Neural crest cell (in vitro differentiated cells): ENCODE measurements at places on chromosomes 5 and 9.

GRCh38 chr5:59103303-59103702 is 520.4 kb downstream of the RAB3C start:
- no peak overlapping the region for H3K27ac ChIP-seq
- no peak for DNase-seq
- peaks cover 11% of the 10 kb centered on the region for H3K4me1 ChIP-seq
- H3K36me3 ChIP-seq: no peaks in the 10 kb centered on the region

DNA sequence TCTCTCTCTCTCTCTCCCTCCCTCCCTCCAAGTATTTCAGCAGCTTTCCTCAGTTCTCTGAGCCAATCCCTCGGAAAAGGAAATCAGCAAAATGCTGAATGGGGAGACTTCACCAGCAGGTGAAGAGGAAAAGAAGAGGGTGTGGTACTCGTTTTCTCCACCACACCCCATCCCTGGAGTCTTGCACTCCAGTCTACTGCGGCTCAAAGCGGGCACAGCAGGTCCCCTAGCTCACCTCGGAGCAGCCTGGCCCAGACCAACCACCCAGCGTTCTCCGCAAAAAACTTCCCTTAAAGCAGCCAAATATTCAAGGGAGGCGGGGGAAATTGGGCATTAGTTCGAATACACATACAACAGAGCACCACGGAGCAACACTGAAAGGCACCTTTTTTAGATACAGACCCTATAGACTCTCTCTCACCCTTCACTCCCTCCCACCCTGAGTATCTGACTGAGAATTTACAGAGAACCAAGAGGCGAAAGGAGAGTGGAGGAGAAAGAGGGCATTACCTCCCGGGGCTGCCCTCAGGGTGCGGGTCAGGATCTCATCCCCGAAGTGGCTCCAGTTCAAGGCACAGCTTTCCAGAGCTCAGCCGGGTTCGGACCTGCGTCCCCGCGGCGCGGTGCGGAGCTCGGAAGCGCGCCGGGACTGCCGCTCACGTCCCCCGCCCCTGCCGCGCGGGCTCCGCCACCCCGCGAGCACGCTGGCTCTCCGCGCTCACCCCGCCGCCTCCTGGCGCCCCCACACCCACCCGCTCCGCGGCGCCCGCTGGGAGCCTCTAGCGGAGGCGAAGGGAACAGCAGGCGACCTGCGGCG is 1638.5 kb upstream of the C9orf72 start:
- H3K36me3 ChIP-seq: no peaks in the 10 kb centered on the region
- no peak overlapping the region for H3K27ac ChIP-seq
- H3K4me1 ChIP-seq: peaks cover 37% of the 10 kb centered on the region
- H3K27me3 ChIP-seq: peaks cover 72% of the 10 kb centered on the region
- DNase-seq: peak; percentile 64
- H3K4me3 ChIP-seq: peak overlapping the region; percentile 88

GRCh38 chr5:135392256-135392655 is 6.8 kb downstream of the MACROH2A1 start:
- no peaks in the 10 kb centered on the region for H3K27me3 ChIP-seq
- H3K27ac ChIP-seq: peak overlapping the region; percentile 32
- H3K4me1 ChIP-seq: peaks cover 41% of the 10 kb centered on the region
- H3K4me3 ChIP-seq: no peak overlapping the region
- no peak for DNase-seq

DNA sequence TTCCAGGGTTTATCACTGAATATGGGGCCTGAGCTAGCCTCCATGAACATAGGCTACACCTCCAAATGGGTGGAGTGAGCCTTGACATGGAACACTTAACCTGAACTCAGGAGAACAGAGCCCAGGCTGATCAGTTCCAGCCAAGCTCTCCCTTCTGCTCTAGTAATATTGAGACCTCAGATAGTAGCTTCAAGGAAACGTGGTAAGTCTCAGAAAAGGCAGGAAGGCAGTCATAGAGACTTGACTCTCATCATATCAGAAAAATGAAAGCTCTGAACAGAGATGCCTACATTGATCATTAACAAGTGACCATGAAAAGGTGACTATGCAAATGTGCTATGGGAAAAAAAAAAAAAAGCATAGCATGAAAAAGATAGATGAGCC is 40.5 kb upstream of the MYO10 start:
- no peak overlapping the region for H3K4me3 ChIP-seq
- no peaks in the 10 kb centered on the region for H3K27me3 ChIP-seq
- no peaks in the 10 kb centered on the region for H3K36me3 ChIP-seq

DNA sequence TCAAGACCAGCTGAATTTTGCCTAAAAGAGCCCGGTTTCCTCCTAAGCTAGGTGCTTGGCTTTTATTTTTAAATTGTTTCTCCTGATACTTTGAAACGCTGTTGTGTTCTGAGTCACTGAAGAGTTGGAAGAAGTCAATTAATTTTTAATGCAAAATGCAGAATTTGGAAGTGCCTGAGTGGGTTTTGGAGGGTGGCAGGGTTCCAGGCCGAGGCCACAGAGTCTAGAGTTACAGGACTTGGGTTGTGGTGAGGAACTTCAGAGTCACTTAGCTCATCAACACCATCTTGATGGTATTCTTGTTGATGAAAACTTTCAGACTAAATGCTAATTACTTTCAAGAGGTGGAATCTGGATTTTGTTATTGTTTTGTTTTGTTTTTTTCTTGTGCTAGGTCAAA is 130.6 kb downstream of the PDZD2 start:
- H3K4me3 ChIP-seq: no peak overlapping the region
- peaks cover 8% of the 10 kb centered on the region for H3K4me1 ChIP-seq
- no peak overlapping the region for H3K27ac ChIP-seq
- no peaks in the 10 kb centered on the region for H3K36me3 ChIP-seq

GRCh38 chr5:86175224-86175623 is 442.5 kb upstream of the COX7C start:
- no peaks in the 10 kb centered on the region for H3K4me1 ChIP-seq
- peak overlapping the region; percentile 67 for H3K27ac ChIP-seq

DNA sequence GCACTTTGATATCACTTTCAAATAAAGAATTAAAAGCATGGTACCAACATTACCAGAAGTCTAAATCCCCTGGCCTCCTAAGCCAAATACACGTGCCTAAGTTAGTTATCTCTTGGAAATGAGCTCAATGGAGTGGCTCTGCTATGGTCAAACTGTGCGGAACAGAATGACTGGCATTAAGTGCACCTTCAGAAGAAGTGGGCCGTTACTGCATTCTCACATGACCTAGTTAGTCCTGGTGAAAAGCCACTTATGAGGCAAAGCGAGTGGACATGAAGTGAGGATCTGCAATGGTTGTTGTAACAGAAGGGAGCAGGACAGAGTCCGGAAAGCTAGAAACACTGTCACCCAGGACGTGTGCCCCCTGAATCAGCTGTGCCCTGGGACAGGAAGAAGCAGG is 633.1 kb downstream of the IRX1 start:
- H3K4me3 ChIP-seq: no peak overlapping the region
- DNase-seq: no peak
- H3K27me3 ChIP-seq: no peaks in the 10 kb centered on the region
- no peak overlapping the region for H3K27ac ChIP-seq
- peaks cover 2% of the 10 kb centered on the region for H3K36me3 ChIP-seq

DNA sequence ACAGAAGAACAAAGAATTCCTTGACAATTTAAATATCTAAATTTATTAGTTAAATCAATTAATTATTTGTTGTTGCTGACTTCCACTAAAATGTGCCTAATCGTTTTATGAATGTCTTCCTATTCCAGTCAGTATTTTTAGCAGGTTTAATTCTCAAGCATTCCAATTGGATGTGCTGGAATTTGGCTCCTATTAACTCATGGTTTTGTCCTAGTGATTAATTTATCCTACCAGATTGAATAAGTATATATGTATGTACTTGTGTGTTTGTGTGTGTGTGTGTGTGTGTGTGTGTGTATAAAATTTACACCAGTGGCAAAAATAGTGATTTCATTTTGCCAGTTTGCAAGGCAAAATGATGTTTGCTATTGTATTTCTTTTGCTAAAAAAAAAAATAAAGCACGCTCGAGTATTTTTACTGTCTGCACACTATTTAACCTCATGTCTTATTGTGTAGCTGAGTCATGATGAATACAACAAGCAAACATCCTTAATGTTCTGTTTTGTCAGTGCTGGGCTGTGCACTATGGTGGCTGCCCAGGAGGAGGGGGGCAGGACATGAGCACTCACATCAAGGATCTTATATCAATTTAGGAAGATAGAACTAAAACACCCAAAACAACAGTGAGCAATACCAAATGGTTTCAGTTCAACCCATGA is 375.5 kb downstream of the PDE4D start:
- H3K27ac ChIP-seq: no peak overlapping the region
- no peaks in the 10 kb centered on the region for H3K4me1 ChIP-seq
- no peak for DNase-seq
- H3K36me3 ChIP-seq: no peaks in the 10 kb centered on the region
- no peaks in the 10 kb centered on the region for H3K27me3 ChIP-seq

- H3K36me3 ChIP-seq: no peaks in the 10 kb centered on the region
- H3K27ac ChIP-seq: no peak overlapping the region
- DNase-seq: no peak
- H3K27me3 ChIP-seq: no peaks in the 10 kb centered on the region
- H3K4me1 ChIP-seq: no peaks in the 10 kb centered on the region
Observed at GRCh38 chr9:25517701-25518100, 160.5 kb downstream of the TUSC1 start.

DNA sequence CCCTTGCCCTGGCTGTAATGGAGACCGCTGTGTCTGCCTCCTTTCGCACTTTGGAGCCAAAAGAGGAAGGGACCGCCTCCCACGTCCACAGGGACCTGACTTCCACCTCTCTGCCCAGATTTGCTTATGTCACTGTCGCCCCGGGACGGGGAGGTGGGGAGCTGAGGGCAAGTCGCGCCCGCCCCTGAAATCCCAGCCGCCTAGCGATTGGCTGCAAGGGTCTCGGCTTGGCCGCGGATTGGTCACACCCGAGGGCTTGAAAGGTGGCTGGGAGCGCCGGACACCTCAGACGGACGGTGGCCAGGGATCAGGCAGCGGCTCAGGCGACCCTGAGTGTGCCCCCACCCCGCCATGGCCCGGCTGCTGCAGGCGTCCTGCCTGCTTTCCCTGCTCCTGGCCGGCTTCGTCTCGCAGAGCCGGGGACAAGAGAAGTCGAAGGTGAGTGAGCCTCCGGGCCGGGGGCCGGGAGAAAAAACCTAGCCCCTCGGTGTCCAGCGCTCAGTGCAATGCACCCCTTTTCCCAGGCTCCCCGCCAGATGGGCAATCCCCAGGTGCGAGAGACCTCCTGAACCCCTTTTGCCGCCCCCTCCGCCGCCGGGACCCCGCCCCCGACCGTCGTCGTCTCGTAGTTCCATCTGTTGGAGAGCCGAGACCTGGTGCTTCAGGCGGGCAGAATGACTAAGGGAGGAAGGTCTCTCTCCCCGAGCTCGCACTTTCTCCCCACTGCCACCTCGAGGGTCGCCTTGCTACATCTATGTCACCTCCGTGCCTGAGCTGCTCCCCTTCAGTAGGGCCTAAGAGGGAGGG is at the start of gene GPX3:
GPX3 (plus strand) TSS at position 288 of the 807 bp plus-strand sequence; CDS start at position 352, 64 bp downstream.
- peaks cover 3% of the 10 kb centered on the region for H3K36me3 ChIP-seq
- peaks cover 10% of the 10 kb centered on the region for H3K4me1 ChIP-seq
- H3K4me3 ChIP-seq: peak within 1 kb of the TSS; percentile 81
- peaks cover 11% of the 10 kb centered on the region for H3K27me3 ChIP-seq

GRCh38 chr5:118314931-118315330 is 673.4 kb downstream of the DTWD2 start:
- H3K4me3 ChIP-seq: no peak overlapping the region
- no peaks in the 10 kb centered on the region for H3K36me3 ChIP-seq
- no peak for DNase-seq

DNA sequence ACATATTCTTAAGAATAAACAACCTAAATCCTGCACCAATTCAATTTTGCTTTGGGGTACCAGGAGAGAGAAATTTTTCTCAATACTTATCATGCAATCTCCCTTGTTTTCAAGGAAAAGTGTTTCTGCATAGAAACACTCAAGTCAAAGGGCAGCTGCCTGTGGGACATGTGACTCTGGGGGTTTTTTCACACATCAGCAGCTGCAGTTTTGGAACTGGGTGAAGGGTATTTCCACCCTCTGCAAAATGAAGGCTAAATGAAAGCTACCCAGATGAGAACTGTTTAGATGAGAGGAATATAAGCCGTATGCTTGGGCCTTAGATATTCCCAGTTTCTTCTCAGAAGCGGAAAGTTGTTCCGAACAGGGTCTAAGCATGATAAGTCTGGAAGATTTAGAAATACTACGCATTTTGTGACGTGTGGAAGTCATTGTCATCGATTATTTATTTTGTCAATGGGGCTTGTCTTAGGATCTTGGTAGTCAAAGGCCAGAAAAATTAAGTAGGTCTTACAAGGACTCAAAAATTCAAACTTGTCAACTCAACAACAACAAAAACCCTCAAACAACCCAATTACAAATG is 64.3 kb upstream of the BOD1 start:
- DNase-seq: no peak
- peaks cover 3% of the 10 kb centered on the region for H3K36me3 ChIP-seq
- no peak overlapping the region for H3K4me3 ChIP-seq
- no peak overlapping the region for H3K27ac ChIP-seq

- DNase-seq: no peak
- H3K36me3 ChIP-seq: no peaks in the 10 kb centered on the region
- no peak overlapping the region for H3K27ac ChIP-seq
- H3K27me3 ChIP-seq: no peaks in the 10 kb centered on the region
Observed at GRCh38 chr9:3036333-3036700, 192.4 kb upstream of the PUM3 start.

- peaks cover 4% of the 10 kb centered on the region for H3K4me1 ChIP-seq
- no peak overlapping the region for H3K27ac ChIP-seq
- peaks cover 31% of the 10 kb centered on the region for H3K27me3 ChIP-seq
- no peaks in the 10 kb centered on the region for H3K36me3 ChIP-seq
- H3K4me3 ChIP-seq: no peak overlapping the region
Observed at GRCh38 chr9:120107138-120107537, 472.8 kb downstream of the CDK5RAP2 start.

DNA sequence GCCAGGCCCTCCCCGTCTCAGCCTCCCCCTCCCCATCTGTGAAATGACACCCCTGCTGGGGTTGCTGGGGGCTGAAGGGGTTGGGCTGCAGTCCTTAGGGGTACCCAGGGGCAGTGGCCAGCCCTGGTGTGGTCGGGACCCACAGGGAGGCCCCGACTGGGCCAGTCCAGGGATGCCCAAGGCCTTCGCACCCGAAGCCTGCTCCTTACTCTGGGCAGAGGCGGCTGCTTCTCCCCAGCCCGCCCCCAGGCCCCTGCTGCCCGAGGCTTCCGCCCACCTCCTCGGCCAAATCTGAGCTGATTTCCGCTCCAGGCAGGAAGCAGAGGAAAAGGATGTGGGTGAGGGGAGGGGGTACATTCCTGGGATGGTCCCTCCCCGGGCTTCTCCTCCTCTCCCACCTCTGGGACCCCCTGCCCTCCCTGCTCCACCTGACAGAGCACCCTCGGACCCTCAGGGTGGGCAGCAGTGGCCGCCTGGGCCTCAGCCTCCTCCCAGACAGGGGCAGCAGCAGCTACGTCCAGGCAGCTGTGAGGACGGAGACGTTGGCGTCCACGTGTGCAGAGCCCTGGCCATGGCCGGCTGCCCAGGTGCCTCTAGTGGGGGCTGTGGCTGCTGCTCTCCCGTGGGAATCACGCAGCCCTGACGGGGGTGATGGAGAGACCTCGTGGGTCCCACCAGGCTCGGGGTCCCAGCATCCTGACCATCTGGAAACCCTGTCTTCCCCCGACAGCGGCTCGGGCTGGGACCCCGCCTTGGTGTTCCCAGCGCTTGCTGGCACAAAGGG is 4.2 kb upstream of the NRARP start:
- no peak overlapping the region for H3K27ac ChIP-seq
- peaks cover 5% of the 10 kb centered on the region for H3K27me3 ChIP-seq
- H3K4me3 ChIP-seq: no peak overlapping the region
- H3K4me1 ChIP-seq: peaks cover 21% of the 10 kb centered on the region
- H3K36me3 ChIP-seq: no peaks in the 10 kb centered on the region
- DNase-seq: no peak
